ENCODE measurements at places on chromosomes 6 and 20.

- no peak for DNase-seq
Observed at GRCh38 chr6:157967020-157967419, 14.6 kb upstream of the SYNJ2 start.

DNA sequence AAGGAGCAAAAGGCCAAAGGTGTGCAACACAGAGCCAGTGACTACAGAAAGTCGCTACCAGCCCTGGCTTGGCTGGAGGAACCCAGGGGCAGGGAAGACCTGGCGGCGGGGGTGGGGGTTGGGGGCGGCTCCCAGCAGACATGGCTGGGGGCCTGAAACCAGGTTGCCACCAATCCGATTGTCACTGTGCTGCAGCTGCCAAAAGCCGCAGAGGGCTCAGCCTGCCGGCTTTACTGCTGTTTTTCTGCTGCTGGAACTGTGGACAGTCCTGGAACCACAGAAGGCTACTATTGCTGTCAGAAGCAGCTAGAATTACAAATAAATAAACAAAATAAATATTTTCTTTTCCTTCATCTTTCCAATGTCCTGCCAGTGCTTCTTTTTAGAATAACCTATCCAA lies 25.7 kb upstream of the OGFRL1 start:
- DNase-seq = no peak

DNA sequence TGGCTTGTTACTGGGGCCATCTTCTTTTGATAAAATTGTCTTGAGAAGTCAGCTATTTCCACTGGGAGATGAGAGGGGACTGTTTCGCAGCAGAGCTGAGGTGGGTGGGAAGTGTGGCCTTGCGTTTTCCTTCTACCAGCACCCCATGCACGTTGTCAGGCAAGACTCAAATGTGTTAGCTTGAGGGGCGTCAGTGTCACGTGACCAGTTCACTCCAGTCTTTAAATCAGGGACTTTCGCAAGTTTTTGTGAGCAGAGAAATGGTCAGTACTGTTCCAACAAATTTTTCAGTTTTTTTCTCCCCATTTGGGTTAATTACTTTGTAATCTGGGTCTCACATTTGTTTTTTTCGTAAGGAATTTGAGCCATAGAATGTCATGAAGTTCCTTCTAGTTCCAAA lies 20.7 kb upstream of the ADRM1 start:
- DNase-seq = no peak

- DNase-seq = no peak
Observed at GRCh38 chr20:59451641-59452040, 151.2 kb downstream of the EDN3 start.

DNA sequence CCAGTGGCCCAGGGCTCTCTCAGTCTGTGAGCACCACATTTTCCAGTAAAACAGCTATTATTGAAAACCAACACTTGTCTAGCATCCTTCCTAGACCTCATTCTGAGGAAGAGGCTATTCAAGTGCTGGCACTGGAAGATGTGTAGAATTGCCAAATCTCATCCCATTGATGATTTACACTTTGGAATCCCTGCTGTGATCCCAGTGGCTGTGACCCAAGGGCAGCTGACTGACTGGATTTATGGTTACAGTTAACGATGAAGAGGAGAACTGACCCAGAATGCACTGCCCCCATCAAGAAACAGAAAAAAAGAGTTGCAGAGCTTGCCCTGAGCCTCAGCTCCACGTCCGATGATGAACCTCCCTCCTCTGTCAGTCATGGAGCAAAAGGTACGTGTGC lies 2.4 kb downstream of the CMTR1 start:
- no peak for DNase-seq

- no peak for DNase-seq
Observed at GRCh38 chr6:168841609-168842278, 400.8 kb downstream of the SMOC2 start.

DNA sequence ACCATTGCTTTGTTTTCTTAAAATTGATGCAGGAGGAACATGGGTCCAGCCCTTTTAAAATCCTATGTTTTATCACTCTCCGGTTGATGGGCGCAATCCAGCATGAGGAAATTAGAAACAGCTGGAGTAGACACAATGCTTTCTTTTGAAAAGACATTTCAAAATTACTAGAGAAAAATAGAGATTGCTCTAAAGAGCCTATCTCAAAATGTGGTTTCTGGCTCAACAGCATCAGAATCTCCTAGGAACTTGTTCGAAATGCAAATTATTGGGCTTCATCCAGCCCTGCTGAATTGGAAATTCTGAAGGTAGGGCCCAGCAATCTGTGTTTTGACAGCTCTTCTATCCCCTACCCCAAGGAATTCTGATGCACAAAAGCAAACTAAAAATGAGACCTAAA lies 190.8 kb upstream of the BMP2 start:
- DNase-seq = no peak

DNA sequence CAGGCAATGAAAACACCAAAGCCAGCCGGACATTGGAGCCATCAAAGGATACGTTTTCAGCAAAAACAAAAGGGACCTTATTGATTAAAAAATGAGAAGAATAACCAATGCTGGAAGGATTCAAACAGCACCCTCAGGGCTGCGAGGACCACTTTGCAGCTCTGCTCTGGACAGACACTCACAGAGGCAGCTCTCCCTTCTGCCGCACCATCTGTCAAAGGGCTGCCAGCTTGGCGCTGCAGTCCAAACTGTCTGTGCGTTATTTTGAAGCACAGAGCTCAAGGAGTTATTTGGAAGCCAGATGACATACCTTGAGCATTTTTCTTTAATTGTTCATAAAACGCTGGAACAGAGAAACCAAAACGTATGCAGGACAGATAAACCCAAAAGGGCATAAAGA lies 85.2 kb downstream of the KIF16B start:
- DNase-seq = no peak

DNA sequence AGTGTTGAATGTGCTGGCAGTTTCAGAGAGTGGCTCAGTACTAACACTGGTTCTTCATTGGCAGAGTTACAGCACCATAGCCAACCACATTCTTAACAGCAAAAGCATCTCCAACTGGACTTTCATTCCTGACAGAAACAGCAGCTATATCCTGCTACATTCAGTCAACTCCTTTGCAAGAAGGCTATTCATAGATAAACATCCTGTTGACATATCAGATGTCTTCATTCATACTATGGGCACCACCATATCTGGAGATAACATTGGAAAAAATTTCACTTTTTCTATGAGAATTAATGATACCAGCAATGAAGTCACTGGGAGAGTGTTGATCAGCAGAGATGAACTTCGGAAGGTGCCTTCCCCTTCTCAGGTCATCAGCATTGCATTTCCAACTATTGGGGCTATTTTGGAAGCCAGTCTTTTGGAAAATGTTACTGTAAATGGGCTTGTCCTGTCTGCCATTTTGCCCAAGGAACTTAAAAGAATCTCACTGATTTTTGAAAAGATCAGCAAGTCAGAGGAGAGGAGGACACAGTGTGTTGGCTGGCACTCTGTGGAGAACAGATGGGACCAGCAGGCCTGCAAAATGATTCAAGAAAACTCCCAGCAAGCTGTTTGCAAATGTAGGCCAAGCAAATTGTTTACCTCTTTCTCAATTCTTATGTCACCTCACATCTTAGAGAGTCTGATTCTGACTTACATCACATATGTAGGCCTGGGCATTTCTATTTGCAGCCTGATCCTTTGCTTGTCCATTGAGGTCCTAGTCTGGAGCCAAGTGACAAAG lies 17.0 kb upstream of the ADGRF4 start:
- no peak for DNase-seq

DNA sequence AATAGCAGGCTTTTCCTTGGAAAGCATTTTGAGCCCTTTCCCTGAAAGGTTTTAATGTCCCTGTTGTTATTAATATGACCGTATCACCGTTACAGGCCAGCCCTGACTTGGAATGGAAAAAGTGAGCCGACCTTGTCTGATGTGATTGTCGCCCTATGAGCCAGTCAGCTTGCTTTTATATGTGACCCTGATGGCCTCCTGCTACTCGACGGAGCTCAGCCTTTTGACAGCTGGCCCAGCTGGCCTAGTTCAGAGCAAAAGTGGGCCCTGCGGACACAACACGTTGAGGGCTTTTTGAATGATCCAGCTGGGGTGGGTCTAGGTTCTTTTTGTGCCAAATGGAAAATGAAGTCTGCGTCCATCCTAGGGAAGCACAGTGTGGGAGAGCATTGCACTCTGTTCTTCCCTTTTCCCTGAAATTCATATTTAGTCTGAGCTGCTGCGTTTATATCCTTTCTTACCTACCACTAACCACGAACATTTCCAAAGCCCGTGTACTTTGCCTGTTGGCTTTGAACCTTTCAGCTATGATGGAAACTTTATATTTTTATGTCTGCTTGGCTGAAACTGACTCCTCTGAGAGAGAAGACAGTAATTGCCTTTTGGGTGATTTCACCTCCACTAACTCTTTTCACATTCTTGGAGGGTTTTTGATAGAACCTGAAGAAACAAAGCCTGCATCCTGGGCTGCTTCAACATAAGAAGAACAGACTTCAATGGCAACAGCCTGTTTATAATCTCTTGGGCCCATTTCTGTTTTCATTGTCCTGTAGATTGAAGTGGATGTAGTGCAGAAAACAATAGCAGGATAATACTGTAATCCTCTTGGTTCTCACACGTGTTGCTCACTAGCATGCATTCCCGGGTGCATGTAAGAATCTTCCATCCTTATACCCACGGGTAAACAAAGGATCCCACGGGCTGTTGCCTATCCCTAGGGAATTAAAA lies 121.8 kb upstream of the HDGFL1 start:
- DNase-seq = no peak

DNA sequence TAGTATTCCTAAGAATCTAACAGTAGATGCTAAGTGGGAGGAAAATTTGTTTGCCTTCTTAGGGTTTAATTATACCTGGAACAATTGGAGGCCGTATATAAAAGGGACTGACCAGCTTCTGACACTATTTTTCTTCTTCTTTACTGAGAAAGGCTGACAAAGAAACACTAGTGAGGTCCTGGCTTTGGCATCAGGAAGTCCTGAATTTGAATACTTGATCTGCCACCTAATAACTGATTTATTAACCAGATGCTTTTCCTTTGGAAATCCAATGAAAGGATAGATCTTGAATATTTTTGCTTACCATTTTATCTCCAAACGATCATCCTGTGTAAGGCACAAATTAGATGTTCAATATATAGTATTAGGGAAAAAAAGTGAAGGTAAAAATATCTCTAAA lies 382.5 kb downstream of the CENPW start:
- DNase-seq = no peak

DNA sequence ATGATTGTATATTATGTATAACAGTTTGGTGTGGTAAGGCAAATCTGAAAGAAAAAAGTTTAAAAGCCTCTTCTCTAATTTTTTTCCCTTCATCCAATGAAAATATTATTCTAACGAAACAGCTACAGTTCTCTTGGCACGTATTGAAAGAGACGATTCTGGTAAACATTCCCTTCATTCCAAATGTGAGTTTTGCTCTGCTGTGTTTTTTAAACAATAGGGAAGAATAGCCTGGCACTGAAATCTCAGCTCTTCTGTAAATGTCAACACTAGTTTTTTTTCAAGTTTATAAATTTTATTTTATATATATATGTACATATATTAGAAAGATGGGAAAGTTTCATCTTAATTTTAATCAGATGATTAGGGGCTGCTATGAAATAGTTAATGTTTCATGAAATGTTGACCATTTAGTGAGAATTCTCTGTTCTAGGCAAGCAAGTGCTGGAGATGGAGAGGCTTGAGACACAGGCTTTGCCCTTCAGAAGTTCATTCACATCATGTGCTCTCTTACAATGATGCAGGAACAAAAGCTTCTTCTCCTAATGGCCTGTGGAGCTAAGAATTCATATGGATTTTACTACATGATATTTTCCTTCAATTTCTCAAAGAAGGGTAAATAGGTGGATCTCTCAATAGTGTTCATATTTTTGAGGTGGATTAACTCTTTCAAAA lies 4.1 kb downstream of the PAQR8 start:
- no peak for DNase-seq

DNA sequence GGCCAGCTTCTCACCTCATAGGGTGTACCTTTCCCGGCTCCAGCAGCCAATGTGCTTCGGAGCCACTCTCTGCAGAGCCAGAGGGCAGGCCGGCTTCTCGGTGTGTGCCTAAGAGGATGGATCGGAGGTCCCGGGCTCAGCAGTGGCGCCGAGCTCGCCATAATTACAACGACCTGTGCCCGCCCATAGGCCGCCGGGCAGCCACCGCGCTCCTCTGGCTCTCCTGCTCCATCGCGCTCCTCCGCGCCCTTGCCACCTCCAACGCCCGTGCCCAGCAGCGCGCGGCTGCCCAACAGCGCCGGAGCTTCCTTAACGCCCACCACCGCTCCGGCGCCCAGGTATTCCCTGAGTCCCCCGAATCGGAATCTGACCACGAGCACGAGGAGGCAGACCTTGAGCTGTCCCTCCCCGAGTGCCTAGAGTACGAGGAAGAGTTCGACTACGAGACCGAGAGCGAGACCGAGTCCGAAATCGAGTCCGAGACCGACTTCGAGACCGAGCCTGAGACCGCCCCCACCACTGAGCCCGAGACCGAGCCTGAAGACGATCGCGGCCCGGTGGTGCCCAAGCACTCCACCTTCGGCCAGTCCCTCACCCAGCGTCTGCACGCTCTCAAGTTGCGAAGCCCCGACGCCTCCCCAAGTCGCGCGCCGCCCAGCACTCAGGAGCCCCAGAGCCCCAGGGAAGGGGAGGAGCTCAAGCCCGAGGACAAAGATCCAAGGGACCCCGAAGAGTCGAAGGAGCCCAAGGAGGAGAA lies 10.5 kb downstream of the GNAS-AS1 start:
- no peak for DNase-seq

DNA sequence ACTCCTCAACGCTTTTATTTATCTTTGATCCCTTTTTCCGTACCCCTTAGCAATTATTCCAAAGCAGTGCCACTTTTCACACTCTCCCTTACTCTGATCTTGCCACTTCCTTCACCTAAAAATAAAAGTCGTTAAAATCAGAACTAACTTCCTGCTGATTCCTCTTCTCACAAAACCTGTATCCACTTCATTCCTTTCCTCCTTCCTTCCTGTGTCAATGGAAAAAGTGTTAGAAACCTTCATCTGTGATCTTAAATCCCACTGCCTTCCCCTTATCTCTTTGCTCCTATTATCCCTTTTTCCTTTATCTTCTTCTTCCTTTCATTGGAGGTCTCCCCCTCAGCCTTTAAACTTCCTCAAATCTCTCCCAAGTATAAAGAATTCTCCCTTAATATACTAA lies 49.2 kb downstream of the GOPC start:
- DNase-seq = no peak

DNA sequence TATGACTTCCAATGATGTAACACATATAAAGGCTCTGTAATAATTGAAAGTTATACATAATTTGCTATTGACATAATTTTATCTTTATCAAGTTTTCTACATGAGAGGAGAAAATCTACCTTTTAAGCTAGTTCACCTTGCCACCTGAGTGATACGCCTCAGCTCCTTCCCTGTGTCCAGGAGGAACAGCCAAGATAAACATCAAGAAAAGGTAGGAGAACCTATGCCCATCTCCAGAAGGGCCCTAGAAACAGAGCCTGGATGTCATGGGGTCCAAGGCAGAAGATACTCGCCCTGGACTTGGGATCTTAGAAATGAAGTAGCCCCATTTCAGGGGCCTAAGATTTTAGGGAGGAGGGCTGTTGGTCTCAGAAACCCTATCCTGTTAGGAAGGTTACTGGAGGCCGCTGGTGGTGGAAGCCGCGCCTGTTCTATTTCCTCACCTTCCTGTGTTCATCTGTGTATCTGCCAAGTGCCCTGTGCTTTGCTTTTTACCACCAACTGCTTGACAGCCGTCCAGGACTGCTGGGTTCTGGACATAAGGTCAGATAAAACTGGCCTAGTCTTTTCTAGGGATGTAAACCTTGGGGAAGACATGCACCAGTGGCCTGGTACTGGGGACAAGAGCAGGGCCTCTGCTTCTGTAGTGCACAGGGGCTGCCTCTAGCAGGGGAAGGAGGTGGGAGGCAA lies 178.5 kb downstream of the ARID1B start:
- no peak for DNase-seq

Data from effector CD8-positive, alpha-beta T cell (primary cell).